ENCODE measurements at places on chromosomes 1 and 21.
A peak's percentile ranks its signal among the peaks of the same experiment; 100 is the strongest.

DNA sequence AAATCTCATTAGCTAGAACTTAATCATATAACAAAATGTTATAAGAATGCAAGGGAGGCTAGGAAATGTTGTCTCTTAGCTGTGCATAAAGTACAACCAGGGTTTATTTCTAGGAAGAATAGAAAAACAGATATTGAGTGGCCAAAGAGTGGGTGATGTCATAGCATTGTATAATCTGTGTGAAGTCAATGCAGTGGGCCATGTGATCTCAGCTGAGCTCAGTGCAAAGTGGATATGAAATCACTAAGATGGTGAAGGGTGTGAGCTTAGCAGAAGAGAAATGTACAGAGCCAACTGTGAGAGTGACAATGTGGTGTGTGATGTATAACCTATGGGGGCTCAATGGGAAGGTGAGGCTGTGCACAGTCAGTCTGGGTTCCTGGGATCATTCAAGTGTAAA lies 29.7 kb upstream of the DUSP23 start:
- peak; percentile 20 for DNase-seq

DNA sequence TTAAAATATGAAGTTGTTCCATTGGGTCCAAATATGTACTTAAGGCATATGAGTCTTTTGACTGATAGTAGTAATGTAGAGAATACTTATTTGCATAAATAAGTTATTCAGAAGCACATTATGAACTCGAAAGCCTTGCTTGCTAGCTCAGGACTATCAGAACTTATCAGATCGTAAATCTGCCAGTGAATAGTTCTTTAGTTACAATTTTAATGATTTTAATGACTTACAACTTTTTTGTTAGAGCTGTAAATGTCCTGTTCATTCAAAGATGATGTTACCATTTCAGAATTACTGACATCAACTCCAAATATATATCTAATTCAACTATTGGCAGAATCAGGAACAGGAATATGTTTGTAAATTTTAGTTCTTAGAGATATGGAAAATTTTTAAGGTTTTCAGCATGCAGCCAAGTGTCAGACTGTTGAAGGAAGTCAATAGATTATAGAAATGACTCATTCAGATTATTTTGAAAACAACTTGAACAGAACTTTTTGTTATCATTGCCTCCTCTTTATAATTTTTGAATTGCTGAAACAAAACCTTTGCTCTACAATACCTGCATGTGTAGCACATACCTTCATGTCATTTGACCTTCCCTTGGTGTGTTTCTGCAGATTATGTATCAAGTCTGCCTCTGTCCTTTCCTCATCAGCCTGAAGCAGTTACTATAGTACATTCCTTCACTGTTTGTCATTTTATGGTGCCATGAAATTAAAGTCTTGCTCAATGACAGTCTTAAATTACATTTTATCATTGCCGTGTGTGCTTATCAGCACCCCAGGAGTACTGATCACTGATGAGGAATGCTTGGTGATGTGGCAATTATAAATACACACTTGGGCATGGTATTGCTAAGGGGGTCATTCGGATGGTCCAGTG lies 44.9 kb downstream of the LRRC8D start:
- DNase-seq, result peak; percentile 89

DNA sequence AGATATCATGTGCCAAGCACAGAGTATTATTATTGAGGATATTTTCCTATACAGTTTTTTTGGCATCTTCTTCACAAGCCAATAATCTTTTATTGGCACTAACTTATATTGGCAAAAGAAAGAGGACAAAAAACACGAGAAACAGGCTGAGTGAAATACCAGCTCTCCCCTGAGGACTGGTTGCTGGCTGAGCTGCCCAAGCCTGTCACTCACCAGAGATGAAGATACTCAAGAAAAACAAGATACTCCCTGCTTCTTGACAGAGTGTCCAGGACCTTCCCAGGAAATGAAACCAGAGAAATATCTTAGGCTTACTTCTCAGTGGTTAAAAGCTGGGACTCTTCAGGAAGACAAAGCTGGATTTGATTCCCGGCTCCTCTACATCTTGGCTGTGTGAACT lies 35.9 kb upstream of the ATP1B1 start:
- no peak for DNase-seq

DNA sequence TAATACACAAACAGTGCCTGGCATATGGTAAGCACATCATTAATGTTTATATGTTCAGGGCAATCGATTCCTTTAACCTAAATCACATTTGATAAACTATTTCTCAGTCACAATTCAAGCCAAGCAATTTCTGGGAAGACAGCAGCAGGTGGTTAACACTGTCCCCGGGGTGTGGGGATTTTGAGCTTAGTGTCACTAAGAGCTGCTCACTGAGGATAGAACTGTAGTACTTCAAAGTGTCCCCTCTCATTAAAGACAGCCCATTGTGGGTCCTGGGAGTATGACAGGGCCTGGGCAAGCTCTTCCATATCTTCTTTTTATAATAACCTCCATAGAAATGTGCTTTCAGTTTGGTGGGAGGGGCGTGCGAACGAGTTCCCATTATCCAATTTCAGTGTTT lies 8.4 kb upstream of the GALNT2 start:
- no peak for DNase-seq

DNA sequence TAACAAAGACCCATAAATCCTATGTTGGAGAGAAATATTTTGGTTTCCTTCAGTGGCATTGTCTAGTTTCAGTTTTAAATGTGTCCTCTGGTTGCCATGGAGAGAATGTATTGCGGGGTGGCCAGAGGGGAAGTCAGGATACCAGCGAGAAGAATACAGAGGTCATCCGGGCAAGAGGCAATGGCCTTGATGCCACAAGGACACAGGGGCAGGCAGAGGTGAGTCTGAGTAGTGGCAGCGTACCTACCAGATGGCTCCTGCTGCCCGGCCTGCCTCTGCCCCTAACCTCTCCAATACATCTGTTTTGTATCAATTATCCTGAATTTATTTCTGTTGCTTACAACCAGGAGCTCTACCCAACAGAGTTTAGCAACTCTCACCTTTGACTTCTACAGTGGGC lies 14.9 kb downstream of the KLHDC7A start:
- DNase-seq, result no peak

DNA sequence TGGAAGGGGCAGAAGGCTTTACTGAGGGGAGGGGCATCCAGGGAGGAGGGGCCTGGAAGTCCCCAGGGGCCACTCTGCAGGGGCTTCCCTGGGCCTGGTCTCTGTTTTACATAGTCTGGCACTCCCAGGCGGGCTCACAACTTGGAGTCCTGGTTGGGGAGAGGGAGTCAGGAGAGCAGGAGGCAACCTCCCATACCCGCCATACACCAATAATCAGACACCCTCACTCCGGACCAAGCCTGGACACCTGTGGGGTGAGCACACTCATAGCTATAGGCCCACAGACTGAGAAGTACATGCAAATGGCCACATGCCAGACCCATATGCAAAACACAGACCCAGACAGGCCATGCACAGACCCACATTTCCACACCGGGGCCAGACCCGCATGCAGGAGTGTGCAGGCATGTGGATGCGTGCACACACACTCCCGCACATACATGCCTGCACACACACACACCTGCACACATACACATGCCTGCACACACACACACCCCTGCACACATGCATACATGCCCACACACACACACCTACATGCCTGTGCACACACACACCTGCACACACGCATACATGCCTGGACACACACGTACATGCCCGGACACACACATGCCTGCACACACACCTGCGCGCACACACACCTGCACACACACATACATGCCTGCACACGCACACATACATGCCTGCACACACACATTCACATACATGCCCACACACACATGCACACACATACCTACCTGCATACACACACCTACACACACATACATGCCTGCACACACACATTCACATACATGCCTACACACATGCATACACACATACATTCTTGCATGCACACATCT lies 89.5 kb upstream of the RUNX3 start:
- no peak for DNase-seq

DNA sequence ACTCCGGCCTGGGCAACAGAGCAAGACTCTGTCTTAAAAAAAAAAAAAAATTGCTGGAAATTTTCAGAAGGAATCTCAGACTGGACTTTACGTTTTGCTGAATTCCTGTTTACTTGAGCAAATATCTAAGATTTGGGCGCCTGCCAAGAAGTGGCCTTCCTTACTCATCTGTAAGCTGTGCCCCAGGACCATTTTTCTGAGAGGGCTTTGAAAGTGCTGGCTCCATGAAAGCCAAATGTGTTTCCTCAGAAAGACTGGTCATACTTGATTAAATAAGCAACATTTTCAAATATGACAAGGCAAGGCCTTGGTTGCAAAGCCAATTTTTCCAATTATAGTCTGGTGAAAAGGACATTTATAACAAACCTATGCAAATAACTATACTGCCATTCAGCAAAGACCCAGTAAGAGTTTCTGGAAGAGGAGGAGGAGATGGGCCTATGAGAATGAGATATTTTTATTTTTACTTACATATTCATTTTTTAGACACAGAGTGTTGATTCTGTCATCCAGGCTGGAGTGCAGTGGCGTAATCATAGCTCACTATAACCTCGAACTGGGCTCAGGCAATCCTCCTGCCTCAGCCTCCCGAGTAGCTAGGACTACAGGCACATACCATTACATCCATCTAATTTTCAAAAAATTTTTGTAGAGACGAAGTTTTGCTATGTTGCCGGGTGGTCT lies 56.3 kb upstream of the HTR1D start:
- peak; percentile 83 for DNase-seq

GRCh38 chr1:45205910-45206721 lies at the start of gene ZSWIM5:
TSS of gene ZSWIM5 (minus strand) at chr1:45206605. CDS start at chr1:45206350, 255 bp downstream.
- DNase-seq, result peak; percentile 43

DNA sequence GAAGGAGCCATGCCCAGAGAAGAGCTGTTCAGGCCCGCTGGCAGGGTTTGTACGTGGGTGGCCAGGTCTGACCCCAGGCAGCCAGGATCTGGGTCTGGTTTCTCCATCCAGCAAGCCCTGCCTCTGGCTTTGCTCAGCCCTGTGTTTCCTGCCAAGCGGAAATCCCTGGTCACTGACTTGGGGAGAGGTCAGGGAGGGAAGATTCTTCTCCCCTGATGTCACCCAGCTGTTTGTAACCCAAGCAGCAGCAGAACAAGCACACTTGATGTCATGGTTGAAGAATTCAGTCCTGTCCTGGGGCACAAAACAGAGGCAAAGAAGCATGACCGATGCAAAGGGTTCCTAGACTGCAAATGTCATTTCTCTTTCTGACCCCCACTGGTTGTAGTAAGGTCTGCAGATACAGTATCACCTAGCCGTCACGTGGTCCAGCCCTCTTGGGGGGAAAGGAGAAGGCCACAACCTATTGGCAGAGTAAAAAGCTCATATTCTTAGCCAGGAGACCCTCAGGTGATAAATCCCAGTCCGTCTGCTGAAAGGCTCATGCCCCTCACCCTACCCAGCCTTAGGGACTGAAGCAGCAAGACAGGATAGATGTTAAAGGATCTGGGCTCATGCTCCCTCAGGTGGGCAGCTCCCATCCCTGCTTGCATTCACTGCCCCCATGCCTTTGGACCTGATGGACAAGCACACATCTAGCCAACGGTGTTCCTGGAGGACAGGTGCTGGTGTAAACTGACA lies 120.9 kb downstream of the SYT2 start:
- peak; percentile 99 for DNase-seq

DNA sequence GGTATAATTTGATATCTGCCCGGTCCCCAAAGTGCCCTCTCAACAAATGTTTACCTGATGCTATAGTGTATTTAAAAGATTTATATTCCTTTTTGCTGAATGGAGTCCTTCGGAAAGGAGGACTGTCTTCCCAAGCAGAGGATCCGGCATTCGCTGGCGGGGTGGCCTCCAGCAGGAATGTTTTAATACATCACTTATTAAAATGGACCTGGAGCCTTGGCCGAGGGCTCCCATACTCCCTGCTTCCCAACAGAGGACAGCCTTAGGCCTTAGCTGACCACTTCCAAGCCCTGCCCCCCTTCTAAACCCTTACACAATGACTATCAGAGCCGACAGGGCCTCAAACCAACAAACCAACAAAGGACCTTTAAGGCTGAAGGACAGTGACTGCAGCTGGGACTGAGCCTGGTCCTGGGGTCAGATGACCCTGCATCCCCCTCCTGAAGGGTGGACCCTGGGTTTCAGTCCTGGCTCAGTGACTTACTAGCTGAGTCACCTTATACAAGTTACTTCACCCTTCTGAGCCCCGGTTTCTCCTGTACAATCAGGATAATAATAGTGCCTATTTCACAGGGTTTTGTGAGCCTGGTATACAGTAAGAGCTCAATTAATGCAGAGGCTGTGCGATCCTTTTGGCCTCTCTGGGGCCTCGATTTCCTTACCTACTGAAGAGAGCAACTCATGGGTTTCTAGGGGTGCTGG lies 5.6 kb downstream of the CAMK2N1 start:
- no peak for DNase-seq

- peak; percentile 33 for DNase-seq
Measured at GRCh38 chr1:235739631-235740030, 90.0 kb upstream of the GNG4 start.

DNA sequence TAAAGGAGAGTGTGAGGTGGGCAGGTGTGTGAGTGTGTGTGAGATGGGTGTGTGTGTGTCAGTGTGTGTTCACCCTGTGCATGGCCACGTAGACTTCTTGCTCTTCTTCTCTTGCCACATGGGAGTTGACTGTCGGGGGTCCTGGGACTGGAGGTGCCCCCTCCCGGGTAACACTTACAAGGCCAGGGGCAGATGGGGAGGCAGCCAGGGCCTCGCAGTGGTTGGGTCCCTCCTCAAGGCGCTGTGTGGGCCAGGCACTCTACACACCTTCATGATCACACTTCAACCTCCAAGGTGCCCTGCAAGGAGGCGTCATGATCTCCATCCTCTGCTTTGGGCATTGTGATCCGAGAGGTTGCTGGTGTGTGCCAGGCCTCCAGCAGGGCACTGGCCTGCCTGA lies 2.3 kb downstream of the PLA2G2F start:
- no peak for DNase-seq

Data from amniotic epithelial cell (primary cell).